BJ (cell line): ENCODE measurements at places on chromosomes 3 and 15. TPM values are rescaled to one million over a fixed set of nuclear protein-coding genes. Genes with fewer than 3 reads are reported as not detected.

- DNase-seq = no peak
Measured at GRCh38 chr15:69088300-69088965, 72.0 kb upstream of the GLCE start.

DNA sequence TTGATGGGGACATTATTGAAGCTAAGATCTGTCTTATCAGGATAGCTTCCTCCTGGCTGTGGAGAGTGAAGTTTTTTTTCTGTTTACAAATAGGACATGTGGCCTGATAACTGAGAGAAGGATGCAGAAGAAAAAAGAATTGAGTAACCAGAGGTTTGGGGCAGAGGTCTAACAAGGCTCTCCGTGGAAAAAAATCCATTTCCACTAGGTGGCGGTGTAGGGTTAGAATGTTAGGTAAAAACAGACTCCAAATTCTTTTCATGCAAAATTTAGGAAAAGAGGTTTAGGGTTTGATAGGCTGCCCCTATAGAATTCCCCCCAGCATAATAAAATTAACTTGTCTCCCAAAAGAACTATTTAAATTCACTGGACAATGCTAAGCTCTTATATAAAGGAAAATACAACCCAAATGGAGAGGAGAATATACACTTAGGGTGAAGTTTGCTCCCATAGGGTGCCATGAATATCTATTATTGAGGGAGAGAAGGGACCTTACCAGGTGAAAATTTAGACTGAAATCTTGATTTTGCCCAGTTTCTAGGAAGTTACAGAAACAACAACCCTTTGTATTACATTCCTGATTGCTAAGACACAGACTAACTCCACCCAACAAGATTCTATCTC, 1560.4 kb downstream of the OTOL1 start:
- DNase-seq = no peak

Gene UNC45A
- polyA plus RNA-seq = 69.8 and 93.8 TPM in 2 replicates

DNA sequence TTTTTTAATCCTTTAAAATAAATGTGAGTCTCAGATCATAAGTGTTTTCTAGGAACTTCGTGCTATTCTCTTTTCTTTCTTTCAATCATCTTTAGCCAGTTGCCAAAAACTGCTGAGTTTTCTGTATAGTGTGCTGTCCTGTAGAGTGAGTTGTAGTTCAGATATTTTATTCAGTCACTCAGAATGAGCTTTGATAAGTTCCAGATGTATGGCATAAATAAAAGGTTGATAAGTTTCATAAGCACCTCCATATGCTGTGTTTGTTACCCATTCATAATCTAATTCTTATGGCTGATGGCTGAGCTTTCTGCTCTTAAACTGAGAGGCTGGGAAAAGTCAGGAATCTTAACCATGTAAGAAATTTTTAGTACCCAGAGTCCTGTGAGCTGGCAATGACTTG, 59.3 kb upstream of the COL6A6 start:
- no peak for DNase-seq

GRCh38 chr3:193095366-193095765, 145.7 kb upstream of the PLAAT1 start:
- DNase-seq = no peak

- DNase-seq = no peak
Measured at GRCh38 chr15:96119734-96120133, 210.8 kb upstream of the NR2F2 start.
